ENCODE measurements at places on chromosomes 7 and 10.

DNA sequence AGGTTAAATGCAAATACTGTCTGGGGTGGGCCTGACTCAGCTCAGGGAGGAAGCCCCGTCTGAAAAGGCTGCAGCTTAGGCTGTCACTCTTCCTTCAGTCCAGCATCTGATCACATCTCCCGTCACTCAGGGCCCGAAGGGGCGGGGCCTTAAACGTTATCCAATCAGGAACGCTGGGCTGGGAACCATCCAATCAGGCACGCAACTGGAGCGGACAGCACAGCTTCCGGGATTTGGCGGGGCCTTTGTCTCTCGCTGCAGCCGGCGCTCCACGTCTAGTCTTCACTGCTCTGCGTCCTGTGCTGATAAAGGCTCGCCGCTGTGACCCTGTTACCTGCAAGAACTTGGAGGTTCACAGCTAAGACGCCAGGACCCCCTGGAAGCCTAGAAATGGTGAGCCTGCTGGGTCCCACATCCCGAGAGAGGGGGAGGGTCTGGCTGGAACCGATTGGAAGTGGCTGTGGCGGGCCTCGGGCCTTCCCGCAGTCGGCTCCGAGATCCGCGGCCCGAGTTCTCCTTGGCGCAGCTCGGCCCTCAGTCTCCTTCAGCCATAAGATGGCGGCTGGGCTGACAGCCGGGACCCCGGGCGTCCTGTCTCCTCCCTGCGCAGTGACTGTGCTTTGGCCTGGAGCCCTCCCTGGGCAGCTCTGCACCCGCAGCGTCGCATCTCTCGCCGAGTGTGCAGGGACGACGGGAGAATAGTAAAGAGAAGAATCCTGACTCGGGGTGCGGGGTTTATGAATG lies at the start of gene ZNF92:
Gene ZNF92 (plus strand): TSS at position 248 of the 744 bp plus-strand sequence. CDS start 143 bp downstream, at position 391.
- peak; percentile 99 for DNase-seq

DNA sequence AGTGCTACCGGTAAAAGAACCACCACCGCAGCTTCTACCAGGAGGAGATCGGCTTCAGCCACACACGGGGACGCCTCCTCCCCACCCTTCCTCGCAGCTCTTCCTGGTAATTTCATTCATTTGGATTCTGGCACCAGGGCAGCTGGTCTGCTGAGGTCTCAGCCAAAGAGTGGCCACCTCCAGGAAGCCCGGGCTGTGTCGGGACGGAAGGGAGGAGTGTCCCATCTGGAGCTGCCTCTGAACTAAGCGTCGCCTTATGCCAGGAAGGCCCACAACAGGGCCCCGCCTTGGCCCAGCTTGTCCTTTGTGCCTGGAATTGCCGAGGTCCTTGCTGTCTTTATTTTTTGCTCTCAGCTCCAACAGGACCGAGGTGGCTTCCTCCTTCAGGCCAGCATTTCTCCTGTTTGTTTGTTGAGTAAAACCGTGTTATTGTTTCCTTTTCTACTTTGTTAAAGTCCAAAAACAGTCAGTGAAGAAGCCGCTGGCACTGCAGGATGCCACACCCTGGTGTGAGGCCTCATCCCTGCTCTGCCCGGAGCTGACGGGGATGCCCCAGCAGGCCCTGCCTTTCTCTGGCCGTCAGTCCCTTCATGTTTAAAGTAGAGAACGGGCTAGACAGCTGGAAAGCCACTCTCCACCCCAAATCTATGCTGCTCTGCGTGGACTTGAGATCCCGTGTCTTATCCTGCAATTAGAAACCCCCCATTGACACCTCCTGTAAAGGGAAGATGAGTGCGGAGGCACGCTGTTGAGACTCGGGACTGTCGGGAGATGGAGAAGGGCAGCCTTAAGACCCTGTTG lies 24.5 kb upstream of the TTYH3 start:
- DNase-seq = no peak

GRCh38 chr7:72444026-72444776 lies 32.1 kb upstream of the CALN1 start:
- DNase-seq = no peak

GRCh38 chr10:130801784-130802183 lies 509.7 kb downstream of the TCERG1L start:
- no peak for DNase-seq

DNA sequence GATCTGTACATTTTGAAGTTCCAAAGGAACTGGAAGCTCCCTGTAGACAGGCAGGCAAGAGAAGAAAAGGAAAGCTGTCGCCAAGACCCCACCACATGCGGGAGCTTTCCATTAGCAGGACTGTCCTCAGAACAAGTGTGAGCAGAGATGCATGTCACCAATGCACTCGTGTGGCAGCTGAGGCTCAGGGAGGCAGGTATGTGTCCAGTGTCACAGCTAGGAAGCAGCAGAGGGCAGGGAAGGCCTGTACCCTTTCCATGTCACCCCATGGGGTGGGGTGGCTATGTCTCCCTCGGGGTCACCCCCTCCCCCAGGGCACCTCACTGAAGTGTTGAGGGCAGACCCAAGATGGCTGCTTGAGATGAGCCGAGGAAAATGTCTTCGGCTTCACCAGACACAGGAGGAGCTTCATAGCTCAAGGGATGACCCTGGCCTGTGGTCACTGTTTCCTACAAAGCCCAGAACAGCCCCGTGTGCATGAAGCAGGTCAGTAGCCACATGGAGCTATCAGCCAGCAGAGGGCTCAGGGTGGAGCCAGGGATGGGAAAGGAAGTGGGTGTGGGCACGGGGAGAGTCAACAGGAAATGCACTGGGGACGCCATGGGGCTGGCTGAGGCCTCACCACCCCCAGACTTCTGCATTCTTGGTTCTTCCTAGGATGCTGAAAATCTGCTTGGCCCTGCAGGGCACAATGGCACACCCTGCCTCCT lies 96.6 kb downstream of the FAM53B start:
- no peak for DNase-seq

DNA sequence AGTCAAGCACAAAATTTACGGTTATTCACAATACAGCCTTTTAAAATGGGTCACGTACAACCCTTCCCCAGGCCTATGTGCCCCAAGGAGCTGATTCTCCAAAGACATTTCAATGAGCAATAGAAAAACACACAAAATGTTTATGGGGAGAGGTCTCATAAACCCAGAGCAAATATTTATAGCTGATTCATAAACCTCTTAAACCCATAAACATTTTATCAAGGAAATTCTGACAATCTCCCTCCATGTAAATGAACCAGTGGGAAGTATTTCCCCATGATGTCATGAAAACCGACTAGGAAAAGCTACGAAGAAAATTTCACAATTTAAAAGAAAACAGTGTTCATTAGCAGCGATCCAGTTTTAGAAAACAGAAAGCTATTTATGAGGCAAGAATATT lies 36.0 kb downstream of the SFMBT2 start:
- DNase-seq = no peak

DNA sequence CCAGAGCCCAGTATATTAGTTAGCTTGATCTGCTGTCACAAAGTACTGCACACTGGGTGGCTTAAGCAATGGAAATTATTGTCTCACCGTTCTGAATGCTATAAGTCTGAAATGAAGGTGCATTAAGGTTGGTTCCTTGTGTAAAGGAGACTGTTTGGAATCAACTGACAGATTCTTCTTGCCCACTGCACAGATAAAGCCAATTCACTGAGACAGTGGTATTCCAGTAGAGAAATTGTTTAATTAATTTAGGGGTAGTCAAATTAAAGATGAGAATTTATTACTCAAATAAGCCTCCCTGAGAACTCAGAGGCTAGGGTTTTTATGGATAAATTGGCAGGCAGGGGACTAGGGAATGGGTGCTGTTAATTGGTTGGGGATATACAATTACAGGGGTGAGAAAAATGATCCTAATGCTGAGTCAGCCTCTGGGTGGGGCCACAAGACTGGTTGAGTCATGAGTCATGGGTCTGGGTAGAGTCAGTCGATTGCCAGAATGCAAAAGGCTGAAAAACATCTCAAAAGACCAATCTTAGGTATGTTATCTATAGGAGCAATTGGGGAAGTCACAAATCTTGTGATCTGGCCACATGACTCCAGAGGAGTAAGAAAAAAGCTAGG lies 23.5 kb upstream of the SAMD9L start:
- no peak for DNase-seq

Measured in NCI-H1092 (cell line).